Sciatic nerve (tissue), 2 donors: ENCODE measurements at places on chromosomes 5 and 9.

DNA sequence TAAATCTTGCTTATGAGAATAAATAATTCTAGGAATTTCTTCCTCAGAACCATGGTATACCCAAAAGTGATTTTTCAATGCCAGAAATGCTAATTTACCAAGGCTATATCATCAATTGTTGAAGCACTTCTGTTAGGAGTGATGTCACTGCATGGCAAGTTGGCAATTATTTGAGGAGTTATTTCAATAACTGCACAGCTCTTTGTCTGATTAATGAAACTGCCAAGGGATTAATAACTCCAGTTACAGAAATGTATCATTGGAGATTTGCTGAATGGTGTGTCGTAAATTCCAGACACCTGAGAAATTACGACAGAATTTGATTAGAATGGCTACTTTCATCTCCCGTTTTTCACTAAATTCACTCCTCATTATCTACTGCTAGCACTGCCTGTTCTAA, 182.6 kb upstream of the TYRP1 start:
- DNase-seq = no peak

- no peak for DNase-seq
These were observed 54.9 kb upstream of the RPL26L1 start for GRCh38 chr5:172904312-172904642.

- no peak for DNase-seq
These were observed 280.4 kb downstream of the PSAT1 start for GRCh38 chr9:78577156-78577906.

DNA sequence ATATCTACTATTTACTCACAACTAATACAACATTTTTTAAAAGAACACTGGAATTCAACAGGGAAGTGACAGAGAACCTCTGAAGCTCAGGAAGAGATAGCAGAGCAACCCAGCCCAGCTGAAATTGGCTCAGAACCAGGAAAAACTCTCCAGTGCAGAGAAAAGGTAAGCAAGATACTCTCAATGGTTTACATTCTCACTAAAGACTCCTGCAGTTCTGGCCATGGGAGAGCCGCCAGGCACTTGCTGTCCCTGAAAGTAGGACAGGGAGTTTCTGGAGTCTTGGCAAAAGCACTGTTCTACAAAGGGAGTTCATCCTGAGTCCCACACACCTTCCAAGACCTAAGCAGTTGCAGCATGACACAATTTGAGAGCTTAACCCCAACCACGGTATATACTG, 330.8 kb downstream of the TRIM36 start:
- DNase-seq = no peak

- no peak for DNase-seq
These were observed 17.7 kb upstream of the CARTPT start for GRCh38 chr5:71701407-71701806.

DNA sequence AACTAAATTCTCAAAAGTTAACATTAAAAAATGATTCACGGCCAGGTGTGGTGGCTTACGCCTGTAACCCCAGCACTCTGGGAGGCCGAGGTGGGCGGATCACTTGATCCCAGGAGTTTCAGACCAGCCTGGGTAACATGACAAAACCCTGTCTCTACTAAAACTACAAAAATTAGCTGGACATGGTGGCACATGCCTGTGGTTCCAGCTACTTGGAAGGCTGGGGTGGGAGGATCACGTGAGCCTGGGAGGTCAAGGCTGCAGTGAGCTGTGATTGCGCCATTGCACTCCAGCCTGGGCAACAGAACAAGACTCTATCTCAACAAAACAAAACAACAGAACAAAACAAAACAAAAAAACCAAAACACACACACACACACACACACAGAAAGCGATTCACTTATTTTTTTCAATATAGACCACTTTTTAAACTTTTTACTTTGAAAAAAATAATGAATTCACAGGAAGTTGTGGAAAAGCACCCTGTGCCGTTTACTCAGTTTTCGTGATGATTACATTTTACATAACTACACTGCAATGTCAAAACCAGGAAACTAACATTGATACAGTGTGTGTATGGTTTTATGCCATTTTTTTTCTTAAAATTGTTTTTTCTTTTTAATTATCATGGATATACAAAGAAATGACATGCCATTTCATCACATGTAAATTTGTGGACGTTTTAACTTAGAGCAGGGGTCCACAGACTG, 73.7 kb downstream of the TENT4A start:
- no peak for DNase-seq

- no peak for DNase-seq
These were observed 33.6 kb upstream of the MEGF10 start for GRCh38 chr5:127256886-127257597.

GRCh38 chr5:42956551-42956950, 83.6 kb downstream of the ANXA2R start:
- DNase-seq = no peak

DNA sequence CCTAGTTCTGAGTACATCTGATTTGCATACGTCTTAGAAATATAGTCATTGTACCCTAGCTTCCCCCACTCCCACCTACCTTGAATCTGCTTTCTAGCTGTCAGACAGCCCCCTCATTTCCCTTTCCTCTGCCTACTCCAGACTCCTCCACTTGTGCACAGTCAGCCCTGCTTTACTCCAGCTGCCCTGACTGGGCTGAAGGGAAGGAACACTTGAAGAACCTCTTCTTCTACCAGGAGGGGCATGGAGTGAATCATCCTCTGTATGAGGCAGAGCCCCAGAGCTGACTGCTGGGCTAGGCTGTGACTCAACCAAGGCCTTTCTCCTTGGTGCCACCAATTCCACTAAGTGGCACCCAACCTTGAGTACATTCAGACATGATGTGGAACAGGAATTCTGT, 18.1 kb upstream of the ZFR start:
- no peak for DNase-seq

DNA sequence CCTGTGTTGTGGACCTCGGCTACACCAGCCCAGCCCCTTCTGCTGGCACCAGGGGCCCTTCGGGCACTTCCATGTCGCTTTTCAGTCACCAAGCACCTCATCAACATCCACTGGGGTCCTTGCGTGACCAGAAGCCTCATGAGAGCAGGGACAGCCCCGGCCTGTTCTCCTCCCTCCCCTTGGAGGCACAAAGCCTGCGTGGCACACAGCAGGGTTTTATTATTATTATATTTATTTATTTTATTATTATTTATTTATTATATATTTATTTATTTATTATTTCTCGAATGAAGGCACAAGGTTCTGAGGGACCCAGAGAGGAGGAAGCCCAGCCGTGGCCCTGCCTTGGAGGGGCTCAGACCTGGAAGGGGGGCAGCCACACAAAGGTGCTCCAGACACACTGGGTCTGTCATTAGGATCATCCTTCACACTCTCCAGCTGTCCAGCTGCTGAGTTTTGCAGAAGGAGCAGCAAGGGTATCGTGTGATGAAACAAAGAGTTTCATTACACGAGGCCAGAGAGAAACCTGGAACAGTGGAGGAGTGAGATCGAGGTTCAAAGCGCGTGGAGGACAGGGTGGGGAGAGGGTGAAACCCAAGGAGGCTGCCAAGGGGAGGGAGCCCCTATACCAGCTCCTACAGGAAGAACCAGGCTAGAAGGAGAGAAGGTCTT, 5.2 kb downstream of the VAV2 start:
- DNase-seq = no peak
